NCI-H1694 (cell line): ENCODE measurements at places on chromosomes 5 and 9.

GRCh38 chr9:135515083-135515951 is 5.9 kb upstream of the LCN1 start:
- no peak for DNase-seq

GRCh38 chr5:177537389-177538361 is 16.7 kb downstream of the FAM193B start:
- no peak for DNase-seq

GRCh38 chr5:133273661-133274596 is 222.1 kb downstream of the HSPA4 start:
- DNase-seq, result no peak

GRCh38 chr9:94639061-94639998 is at the start of gene FBP1:
Gene FBP1 (minus strand): TSS chr9:94639518. CDS start chr9:94639310, 208 bp downstream.
- no peak for DNase-seq

DNA sequence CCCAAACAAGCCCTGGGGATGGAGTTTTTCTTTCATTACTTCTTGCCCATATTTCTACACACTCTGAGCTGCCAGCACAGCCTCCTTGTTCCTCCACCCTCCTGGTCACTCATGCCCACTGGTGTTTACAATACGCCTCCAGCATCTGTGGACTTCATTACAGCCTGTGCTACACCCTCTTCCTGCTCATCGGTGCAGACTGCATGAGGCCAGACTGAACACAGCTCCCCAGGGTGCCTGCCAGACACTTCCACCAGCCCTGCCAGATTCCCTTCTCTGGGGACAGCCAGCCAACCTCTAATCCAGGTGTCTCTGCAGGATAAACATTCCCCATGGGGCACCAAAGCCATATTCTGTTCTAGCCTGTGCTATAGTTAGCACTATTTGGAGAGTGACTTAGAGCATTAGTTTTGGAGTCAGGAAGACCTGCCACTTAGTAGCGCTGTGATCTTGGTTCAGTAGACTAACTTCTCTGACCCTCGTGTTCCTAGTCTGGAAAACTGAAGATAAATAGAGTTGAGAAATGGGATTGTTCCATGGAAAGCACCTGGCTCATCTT is 163.8 kb upstream of the KLF4 start:
- DNase-seq, result no peak
